ENCODE measurements at places on chromosomes 11 and 22. TPM values are rescaled to one million over a fixed set of nuclear protein-coding genes. Genes with fewer than 3 reads are reported as not detected.

Gene OR8G1
- not detected for polyA plus RNA-seq

DNA sequence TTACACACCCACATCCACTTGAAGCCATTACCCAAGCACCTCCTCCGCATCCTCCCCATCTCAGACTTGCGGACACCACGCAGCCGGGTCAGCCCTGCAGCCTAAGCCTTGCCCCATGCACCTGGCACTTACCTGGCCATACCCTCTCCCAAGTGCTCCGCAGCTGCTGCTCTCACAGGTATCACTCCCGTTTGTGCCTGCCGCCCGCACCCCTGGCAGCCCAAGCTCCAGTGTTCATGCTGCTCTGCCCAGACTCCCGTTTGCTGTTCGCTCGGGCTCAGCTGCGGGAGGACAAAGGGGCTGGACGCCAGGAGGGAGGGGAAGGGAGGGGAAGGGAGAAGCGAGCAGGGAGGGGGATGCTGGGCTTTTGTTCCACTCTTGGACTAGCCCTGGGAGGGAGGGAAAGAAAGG is at the start of gene KLHL35:
Gene KLHL35 (minus strand): TSS at position 293 of the 411 bp plus-strand sequence. CDS start 2,574 bp downstream, outside the sequence.
- DNase-seq = peak; percentile 56

DNA sequence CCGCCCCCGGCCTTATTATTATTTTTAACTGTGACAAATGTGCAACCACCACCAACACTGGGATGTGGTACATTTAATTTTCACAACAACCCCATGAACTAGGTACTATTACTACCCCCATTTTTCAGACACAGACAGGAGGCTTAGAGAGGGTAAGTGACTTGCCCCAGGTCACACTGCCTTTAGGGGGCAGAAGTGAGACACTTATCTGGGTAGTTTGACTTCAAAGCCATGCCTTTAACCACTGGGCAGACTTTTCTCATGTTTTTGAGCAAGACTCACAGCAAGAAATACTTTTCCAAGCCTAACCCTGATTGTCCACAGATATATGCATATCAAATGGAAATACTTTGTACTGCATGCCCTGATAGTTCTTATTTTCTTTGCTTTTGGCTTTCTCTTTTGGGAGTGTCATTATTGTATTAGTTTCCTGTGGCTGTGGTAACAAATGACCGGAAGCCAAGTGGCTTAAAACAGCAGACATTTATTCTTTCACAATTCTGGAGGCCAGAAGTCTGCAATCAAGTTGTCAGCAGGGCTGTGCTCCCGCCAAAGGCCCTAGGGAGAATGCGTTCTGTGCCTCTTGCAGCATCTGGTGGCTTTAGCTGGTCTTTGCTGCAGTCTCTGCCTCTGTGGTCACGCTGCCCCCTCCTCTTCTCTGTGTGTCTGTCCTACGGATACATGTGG is 110.8 kb downstream of the GRIK4 start:
- DNase-seq = no peak

- DNase-seq = no peak
Observed at GRCh38 chr11:81237139-81237538, 1496.5 kb downstream of the FAM181B start.
